ENCODE measurements at places on chromosomes 3 and 15.
A peak's percentile ranks its signal among the peaks of the same experiment; 100 is the strongest.

- no peak for DNase-seq
These were observed 223.9 kb downstream of the UACA start for GRCh38 chr15:70539409-70539808.

GRCh38 chr3:9731206-9732079, at the start of gene BRPF1:
TSS of gene BRPF1 (plus strand) at chr3:9731735. CDS start at chr3:9734141, 2,406 bp downstream.
- peak; percentile 100 for DNase-seq

DNA sequence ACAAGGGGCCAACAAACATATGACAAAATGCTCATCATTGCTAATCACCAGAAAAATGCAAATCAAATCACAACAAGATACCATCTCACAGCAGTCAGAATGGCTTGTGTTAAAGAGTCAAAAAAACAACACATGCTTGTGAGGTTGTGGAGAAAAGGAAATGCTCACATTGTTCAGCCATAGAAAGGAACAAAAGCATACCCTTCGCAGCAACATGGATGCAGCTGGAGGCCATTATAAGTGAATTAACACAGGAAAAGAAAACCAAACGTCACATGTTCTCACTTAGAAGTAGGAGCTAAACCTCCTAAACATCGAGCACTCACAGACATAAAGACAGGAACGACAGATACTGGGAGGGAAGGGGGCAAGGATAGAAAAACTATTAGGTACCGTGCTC, 678.4 kb upstream of the GRM7 start:
- no peak for DNase-seq

DNA sequence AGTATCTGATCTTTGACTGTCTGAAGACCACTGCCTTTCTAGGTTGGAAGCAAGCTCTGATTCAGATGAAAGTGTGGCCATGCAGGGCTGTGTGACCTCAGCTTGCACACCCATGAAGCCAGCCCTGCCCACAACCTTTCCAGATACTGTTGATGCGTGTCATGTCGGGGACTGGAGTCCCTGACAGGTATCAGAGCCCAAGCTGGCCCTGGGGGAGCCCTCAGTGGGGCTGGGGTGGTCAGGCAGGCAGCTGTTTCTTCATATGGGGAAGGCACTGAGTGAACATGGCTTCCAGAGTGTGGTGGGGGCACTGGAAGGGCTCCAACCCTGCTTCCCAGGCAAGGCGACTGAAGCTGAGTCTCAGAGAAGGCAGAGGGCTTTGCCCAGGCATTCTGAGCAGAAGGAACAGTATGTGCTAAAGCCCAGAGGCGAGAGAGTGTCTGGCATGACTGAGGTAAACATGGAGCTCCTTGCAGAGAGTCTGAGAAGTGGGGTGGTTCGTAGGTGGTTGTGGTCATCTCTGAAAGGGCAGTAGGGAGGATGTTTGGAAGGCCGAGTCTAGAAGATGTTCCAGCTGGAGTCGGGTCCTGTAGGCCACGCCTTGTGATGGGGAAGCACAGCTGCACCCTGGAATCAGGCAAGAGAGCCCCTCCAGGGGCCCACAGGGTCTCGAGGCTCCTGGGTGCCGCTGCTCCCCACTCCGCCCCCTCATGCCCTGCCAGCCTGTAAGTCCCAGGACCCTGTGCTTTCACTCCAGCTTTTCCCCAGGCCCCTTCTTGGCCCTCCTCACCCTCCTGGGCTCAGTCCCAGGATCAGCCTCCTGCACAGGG, 122.2 kb downstream of the EEFSEC start:
- no peak for DNase-seq

- DNase-seq: peak; percentile 27
These were observed 17.5 kb downstream of the PLA2G4F start for GRCh38 chr15:42138968-42139386.

GRCh38 chr15:90789462-90789861, 72.3 kb downstream of the BLM start:
- no peak for DNase-seq

DNA sequence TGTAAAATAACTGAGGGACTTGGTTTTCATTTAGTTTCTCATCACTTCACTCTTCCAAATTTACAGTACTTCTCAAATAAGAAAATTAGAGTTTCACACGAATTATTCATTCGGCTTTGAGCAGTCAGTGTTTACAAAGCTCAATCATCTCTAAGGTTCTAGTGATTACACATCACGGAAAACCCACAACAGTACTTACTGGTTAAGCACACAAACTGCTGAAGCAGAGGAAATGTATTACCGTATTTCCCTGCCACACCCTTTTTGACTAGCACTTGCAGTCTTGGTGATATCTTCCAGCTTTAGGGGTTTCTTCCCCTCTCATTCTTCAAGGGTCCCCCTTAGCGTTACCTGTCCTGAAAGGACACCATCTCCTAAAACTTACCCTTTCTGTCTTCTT, 164.8 kb upstream of the CDIN1 start:
- DNase-seq: peak; percentile 13

GRCh38 chr3:21393683-21394311, 357.2 kb downstream of the ZNF385D start:
- no peak for DNase-seq

GRCh38 chr15:42733027-42733426, 3.9 kb downstream of the CDAN1 start:
- no peak for DNase-seq

- DNase-seq: no peak
These were observed 63.4 kb upstream of the LEKR1 start for GRCh38 chr3:156762631-156763185.

GRCh38 chr3:19540464-19540863, 392.2 kb downstream of the KCNH8 start:
- no peak for DNase-seq

DNA sequence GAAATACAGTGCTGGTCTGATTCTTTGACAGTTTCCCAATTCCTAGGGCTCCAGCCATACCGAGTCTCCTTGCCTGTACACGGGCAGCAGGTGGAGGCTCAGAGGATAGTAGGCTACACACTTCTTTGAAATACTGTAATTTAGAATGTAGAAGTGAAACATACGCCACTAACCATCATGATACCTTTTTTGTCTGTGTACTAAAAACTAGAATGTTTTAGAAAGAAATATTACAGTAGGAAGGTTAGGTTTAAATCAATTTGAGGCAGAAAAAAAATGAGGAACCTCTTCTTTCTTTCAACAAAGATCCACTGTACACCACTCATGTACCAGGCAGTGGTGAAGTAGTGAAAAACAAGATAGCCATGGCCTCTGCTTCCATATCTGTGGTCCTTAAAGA, 354.7 kb downstream of the MCTP2 start:
- DNase-seq: no peak

- DNase-seq: peak; percentile 89
These were observed 31.8 kb upstream of the RASA2 start for GRCh38 chr3:141454906-141455602.

GRCh38 chr3:66655044-66655443, 154.2 kb upstream of the LRIG1 start:
- no peak for DNase-seq

GRCh38 chr3:8486936-8487335, 14.7 kb upstream of the LMCD1 start:
- no peak for DNase-seq

DNA sequence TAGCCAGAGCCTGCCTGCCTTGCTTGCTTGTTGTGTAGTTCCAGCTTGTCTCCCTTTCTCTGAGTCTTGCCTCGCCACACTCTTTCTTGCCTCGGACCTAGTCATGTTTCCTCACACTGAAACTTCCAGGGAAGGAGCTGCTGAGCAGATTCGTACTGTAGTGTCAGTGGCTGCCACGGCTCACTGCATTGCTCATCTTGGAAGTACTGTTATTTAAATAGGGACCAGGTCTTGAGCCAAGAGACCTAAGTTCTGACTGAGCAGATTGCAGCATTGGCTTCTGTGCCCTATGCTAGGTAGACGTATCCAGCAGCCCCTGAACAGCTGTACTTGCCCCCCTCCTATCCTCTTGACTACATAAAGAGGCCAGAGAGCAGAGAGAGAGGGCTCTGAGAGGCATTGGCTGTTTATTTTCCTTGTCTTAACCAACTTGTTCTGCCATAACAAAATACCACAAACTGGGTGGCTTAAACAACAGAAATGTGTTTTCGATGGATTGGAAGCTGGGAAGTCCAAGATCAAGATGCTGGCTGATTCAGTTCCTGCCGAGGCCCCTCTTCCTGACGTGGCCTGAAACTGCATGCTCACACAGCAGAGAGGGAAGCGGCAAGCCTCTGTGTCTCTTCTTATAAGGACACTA, 5.8 kb upstream of the RARRES1 start:
- DNase-seq: peak; percentile 24

GRCh38 chr15:39596358-39597051, 15.6 kb downstream of the THBS1 start:
- peak; percentile 79 for DNase-seq

GRCh38 chr3:16467393-16467792, 46.1 kb downstream of the RFTN1 start:
- no peak for DNase-seq

DNA sequence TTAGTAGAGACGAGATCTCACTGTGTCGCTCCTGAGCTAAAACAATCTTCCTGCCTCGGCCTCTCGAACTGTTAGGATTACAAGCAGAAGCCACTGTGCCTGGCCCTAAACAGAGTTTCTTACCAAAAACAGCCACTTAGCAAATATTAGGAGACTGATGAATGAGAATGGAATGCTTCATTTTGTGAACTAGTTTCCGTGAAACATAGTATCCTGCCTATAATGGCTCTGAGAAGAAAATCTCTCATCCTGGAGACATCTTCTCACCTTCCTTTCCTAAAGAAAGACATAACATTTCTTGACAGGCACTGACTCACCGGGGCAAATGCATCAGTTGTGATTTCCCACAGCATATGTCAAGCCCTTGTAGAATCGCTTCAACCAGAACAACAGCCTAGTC, 44.9 kb downstream of the GJD2 start:
- DNase-seq: no peak

GRCh38 chr3:67458408-67458807, 196.0 kb downstream of the SUCLG2 start:
- peak; percentile 53 for DNase-seq

GRCh38 chr15:67508407-67508806, 12.5 kb upstream of the C15orf61 start:
- DNase-seq: no peak

GRCh38 chr15:34436956-34437442, 609 bp downstream of the GOLGA8A start:
- DNase-seq: peak; percentile 66

- no peak for DNase-seq
These were observed 385.7 kb downstream of the LSAMP start for GRCh38 chr3:116059421-116060096.

DNA sequence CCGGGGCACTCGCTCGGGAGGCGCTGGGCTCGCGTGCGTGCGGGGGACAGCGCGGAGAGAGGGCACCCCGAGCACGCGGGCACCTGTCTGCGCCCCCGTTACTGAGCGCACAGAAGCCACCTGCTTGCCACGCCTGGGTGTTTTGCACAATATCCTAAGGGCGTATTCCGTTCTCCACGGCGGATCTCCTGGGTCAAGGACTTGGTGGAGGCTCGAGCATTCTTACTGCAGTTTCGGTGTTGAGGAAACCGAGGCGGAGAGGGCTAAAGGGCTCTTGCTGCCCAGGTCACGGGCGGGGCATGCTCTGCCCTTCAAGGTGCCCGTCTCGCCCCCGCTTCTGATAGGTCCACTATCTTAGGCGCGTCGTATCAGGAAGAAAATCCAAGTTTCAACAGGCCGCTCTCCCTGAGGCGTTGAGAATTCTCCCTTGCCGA, 526 bp downstream of the GPD1L start:
- peak; percentile 32 for DNase-seq

DNA sequence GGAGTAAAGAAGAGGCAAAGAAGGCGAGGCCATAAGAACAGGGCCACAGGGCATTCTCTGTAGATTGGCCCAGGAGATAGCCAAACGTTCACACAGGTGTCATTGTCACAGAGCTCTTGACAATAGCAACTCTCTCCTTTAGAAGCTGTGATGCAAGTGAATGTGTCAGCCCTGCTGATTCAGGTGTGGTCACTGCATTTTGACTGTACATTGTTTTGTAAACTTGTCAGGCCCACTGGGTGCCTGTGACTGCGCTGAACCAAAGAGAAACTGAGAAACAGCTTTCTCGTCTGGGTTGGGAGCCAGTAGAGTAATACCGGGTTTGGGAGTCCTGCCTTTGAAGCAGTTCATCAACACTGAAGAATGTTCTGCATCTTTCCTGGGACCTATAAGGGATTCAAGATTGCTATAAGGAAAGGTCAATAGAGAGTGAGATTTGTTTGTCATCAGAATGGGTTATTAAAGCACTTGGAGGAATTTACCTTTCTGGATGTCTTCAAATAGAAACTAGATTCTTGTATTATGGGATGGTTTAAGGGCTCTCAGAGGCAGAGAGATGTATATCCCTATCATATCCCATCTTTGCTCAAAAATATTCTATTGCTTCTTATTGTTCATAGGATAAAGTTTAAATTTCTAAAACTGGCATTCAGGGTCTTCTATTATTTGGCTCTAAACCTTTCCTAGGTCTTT, 45.4 kb downstream of the TMEM45A start:
- DNase-seq: no peak

GRCh38 chr3:147407114-147407497, 763 bp upstream of the ZIC4 start:
- no peak for DNase-seq
